Activated naive CD4-positive, alpha-beta T cell treated with anti-CD3 and anti-CD28 coated beads, Interleukin-2, amount 50 U/mL, for 72 hours (primary cell): ENCODE measurements at places on chromosomes 5 and 9.

DNA sequence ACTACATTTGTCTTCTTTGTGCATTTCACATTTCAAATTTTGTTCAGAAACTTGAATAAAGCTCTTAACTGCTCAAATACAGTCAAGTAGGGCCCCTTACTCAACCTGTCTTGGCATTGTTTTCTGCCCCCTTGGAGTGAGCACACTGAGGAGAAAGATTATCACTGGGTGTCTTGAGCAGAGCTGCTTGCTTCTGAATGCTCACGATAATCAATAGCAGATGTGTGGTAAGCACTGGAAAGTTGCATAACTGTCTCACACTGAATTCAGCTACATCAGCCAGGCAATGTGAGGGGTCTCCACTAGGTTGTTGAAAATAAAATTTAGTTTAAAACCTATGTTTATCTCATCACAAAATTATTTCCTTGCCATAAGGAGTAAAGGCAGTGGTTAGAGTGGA lies 7.8 kb upstream of the TNFAIP8 start:
- DNase-seq = no peak

- DNase-seq = peak; percentile 43
Measured at GRCh38 chr5:151740336-151740942, 18.0 kb downstream of the ATOX1 start.

DNA sequence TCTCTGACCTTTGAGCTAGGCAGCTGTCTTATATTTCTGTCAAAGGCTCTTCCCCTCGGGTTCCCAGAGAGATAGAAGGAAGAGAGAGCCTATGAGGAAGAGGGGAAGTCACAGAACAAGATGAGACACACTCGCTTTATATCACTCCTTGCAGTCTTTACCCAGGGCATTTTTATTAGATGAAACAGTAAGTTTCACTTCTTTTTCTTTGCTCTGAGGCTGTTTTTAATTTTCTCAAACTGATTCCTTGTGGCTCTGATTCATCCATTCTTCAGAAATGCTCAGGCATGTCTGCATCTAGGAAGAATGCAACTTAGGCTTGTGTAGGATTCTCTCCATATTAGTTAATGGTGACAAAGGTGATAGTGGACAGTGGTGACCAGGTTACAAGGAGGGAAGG lies 132.9 kb upstream of the CHD1 start:
- no peak for DNase-seq

- DNase-seq = no peak
Measured at GRCh38 chr5:59357381-59357977, 536.0 kb downstream of the PDE4D start.

- DNase-seq = no peak
Measured at GRCh38 chr9:113477661-113478060, 14.1 kb downstream of the RGS3 start.

DNA sequence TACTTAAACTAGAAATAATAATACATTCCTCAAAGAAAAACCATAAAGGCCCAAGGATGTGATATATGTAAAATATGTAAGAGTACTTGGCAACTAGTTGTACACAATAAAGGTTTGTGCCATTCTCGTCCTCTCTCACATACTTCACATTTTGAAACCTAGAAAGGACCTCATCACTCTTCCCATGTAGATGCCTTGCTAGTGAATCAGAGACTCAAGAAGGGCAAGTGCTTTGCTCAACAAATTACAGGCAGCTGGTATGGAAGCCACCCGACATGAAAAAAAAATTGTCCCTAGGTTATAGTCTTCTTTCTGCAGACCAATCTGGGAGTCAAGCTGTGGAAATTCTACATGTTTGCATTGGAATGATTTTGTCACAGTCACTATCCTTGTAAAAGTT lies 31.7 kb downstream of the ADRB2 start:
- no peak for DNase-seq

GRCh38 chr5:157160001-157160400 lies 6.1 kb downstream of the GARIN3 start:
- no peak for DNase-seq

DNA sequence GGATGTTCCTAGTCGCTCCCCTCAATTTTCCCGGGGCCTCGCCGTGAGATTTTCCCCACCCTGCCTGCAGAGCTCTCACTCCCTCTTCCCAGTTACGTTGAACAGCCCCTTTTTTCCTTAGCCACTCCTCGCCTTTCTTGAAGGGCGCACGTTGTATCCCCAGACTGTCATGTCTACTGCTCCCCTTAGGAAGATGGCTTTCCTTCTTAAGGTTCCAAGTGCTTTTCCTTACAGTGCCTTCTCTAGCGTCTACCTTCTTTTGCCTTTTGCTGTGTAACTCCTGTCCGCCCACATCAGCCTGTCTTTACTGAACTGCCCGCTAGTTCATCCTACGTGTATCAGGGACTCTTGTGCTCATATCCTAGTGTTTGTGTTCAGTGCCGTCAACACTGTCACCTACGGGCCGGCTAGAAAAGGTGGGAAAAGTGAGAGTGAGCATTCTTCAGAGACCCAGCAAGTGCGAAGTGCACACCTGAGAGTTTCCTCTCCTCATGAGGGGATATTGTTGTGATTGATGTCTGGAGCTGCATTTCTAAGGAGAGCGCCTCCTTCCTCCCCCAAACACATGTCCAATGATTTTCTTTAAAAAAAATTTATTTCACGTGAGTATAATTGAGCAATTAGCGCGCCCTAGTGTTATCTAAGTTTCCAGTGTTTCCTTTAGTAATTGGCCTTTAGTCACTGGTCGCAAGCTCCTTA lies 764 bp downstream of the CAMLG start:
- DNase-seq = peak; percentile 32

- no peak for DNase-seq
Measured at GRCh38 chr9:133996531-133997520, 4.7 kb upstream of the VAV2 start.

- no peak for DNase-seq
Measured at GRCh38 chr9:133740911-133741310, 2.8 kb upstream of the SARDH start.

DNA sequence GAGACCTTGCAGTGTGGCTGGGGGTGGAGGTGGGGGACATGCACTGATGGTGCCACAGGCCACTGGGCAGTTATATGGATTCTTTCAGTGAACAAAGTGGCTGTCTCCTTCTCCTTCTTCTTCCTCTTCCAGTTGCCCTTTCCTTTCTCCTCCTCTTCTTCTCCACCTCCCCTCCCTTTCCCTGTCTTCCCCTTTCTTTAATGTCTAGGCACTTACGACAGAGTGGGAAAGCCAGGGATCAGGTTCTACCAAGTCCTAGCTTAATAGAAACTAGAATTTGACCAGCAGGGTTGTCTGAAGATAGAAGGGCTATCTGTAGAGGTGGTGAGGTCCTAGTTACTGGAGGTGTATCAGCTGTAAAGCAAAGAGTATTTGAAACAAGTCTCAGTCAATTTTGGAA lies 62.8 kb downstream of the COL15A1 start:
- DNase-seq = no peak

GRCh38 chr5:132525299-132525724 lies 18.0 kb downstream of the IL5 start:
- DNase-seq = no peak

DNA sequence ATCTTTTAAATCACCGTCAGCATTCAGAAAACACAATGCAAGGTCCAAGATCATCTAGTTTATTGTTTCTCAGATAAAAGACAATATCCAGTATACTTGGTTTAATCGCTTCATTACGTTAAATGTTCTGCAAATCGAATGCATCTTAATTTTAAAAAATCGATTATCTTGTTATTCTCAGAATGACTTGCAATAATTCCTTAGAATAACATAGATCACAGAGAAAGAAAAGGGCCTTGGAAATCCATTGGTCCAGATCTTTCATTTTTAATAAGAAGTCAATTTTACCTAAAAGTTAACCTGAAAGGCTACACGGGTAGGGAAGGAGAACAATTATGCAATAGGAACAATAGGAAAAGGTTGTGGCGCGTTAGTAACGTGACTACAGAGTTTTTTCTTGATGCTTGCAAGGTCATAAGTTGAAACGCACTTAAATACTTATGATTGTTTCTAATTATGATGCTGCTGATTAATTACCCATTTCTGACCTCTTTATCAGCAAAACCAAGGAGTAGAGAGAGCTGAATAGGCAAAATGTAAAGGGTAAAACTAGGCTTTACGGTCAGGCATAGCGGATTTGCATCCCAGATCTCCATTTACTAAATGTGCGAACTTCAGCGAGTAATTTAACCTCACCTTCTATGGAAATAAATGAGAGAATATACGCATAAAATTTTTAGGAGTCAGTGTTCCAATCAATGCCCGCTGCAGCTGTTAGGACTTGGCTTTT lies 769 bp upstream of the LYRM7 start:
- DNase-seq = no peak

DNA sequence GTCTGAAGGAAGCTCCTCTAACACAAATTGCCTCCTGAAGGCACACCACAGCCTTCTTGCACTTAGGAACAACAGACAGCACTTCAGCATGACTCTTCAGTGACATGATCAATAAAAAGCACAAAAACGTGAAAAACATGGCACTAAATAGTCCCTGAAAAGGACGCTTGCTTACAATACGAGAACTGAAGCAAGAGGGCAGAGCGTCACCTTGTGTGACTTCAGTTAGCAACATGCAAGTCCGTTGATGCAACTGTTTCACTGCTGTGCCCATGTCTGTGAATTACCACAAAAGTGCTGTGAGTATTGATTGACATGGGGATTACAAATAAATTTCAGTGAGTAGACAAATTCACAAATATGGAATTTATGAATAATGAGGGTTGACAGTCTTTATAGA lies 219.9 kb upstream of the GAS1 start:
- DNase-seq = no peak

GRCh38 chr5:44935262-44935661 lies 126.5 kb downstream of the MRPS30 start:
- DNase-seq = no peak

- no peak for DNase-seq
Measured at GRCh38 chr5:157555037-157555640, 20.4 kb downstream of the ADAM19 start.

- DNase-seq = no peak
Measured at GRCh38 chr9:108698231-108698630, 157.6 kb downstream of the ACTL7B start.

DNA sequence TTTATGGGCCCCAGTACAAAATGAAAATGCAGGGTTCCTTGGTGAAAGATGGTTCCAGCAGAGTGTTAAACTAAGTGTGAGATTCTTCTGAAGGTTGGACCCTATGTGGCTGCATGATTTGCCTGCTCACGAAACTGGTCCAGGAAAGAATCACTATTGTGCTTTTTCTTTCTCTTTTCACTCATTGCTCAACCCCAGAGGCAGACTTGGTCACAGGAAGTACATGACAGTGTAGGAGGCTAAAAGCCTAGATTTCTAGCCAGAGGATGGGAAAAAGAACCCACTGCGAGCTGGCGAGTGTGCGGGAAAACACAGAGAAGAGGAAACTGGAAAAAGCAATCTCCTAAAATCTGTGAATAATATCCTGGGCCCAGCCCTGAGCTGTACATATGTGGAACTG lies 18.6 kb downstream of the SLC36A2 start:
- DNase-seq = no peak

DNA sequence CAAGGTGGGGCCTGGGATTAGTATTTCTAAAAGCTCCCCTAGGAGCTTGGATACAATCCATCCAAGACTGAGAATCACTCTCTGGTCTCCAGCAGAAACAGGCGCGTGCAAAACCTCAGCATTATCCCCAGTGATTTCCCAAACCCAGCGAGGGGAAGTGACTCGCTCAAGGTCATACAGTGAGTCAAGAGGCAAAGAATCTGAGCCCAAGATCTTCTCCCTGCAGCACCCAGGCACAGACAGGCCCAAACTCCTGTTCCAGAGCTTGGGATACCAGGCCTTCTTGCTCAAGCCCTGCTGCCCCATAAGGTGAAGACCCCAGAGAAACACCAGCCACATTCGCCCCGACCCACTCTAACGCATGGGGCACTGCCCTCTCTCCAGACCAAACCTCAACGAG lies 33.2 kb downstream of the SHB start:
- no peak for DNase-seq

DNA sequence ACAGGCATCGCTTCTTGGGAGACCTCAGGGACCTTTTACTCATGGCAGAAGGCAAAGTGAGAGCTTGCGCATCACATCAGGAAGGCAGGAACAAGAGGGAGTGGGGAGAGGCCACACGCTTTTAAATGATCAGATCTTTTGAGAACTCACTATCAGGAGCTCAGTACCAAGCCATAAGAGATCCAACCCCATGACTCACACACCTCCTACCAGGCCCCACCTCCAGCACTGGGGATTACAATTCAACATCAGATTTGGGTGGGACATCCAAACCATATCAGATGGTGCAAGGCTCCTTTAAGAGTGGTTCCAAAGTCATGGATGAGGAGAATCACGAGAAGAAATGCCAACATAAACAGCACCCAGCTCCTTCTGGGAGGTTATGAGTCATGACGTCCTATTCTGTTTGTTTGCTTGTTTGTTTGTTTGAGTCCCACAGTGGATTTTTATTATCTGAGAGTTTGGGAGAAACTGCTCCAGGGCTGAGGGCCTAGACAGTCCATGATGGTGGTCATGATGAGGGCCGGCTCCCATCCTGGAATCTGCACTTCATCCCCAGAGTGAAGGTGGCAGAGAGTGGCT lies 453.5 kb downstream of the GADD45G start:
- DNase-seq = no peak

DNA sequence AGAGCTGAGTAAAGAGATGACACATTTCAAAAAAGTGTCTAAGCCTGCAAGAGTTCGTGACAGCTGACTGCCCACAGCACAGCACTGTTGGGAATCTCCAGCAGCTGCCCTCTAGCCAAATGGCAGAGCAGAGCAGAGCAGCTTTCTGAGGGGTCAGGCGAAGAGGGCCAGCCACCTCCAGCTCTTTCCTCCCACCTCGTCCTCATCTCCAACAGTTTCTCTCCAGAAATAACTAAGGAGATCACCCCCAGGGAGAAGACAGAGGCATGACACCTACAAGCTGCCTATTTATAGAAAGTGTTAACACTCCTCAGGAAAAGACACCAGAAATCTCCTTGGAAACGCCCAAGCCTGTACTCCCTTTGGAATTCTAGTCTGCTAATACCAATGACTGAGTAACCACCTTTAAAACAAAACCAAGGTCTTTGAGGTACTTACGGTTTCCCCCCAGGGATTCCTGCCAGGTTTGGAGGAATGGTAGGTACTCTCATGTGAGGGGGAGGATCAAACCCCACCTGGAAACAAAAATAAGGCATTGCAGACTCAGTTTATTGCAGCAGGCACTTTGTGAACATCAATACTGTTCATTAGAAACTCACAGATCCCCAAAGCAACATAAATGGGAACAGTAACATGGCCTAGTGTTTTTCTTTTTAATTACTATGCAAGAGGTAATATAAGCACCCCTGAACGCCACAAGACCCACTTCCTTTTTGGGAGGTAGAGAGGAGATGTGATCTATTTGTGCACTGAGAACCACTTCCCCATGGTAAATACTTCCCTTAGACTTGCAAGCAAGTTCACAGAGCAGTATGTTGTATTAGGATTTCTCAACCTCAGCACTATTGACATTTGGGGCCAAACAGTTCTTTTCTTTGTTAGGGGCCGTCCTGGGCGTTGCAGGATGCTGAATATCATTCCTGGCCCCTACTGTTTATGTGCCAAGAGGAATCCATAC lies 79.3 kb downstream of the TLE1 start:
- DNase-seq = no peak

DNA sequence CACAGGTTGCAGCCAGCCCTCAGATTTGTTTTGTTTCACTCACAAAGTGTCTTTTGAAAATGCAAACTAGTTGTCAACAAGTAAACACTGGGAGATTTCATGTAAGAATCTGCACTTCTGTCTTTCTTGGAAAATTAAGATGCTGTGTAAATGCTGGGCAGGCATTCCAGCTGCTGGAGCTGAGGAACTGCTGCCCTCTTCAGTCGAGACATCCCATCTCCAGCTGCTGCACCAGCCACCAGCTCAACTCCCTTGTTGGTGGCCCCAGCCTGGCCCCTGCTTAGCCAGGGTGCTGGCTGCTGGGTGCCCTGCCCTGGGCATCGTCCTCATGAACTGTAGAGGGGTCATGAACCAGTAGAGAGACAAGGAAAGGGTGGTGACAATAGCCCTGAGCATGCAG lies 33.1 kb upstream of the AFAP1L1 start:
- DNase-seq = no peak
